ENCODE measurements at places on chromosomes 7 and 10. TPM values are rescaled to one million over a fixed set of nuclear protein-coding genes. Genes with fewer than 3 reads are reported as not detected.

The MSMB gene
- total RNA-seq = not detected

The APBB1IP gene
- total RNA-seq = under 0.01 TPM

The WEE2 gene
- under 0.01 TPM for total RNA-seq

The NPC1L1 gene
- total RNA-seq = not detected

The RBM33 gene
- total RNA-seq = 13.3 TPM

The CALY gene
- total RNA-seq = not detected

The VIPR2 gene
- total RNA-seq = not detected

The PRKG1 gene
- total RNA-seq = 0.87 TPM

The TMEM26 gene
- total RNA-seq = under 0.01 TPM

The C10orf105 gene
- not detected for total RNA-seq

The ECHS1 gene
- total RNA-seq = 58.0 TPM

The C10orf62 gene
- not detected for total RNA-seq
